ENCODE measurements at places on chromosomes 1 and 21. TPM values are rescaled to one million over a fixed set of nuclear protein-coding genes. Genes with fewer than 3 reads are reported as not detected.

PGD gene
- 64.5 TPM for total RNA-seq

- no peak for DNase-seq
Observed at GRCh38 chr1:214830941-214831340, 227.9 kb downstream of the CENPF start.

- no peak for DNase-seq
Observed at GRCh38 chr21:33027401-33028286, 1.9 kb downstream of the OLIG2 start.

DNA sequence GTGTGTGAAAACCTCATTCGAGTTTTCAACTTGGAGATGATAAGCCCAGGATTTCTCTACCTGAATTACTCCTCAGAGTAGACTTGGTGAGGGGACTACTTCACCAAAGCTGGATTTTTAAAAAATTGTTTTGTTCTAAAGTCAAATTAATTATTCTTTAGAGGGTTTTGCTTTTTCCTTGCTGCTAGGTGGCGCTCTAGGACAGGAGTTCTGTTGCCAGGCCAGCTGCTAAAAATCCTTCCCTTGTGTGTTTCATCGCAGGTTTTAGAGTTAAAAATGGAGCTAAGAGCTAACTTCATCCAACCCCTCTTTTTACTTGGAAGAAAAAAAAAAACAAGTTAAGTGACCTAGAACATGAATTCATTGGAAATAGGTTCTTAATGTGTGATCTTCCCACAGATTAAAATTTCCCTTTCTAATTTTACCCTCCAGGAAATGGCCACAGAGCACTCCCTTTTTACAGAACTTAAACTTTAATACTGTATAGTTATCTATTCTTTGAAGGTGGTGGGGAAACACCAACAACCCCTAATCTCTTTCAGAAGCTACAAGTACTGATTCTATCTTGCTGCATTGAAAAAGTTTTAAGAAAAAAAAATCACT, 36.7 kb upstream of the FAM163A start:
- peak; percentile 59 for DNase-seq

All from dermis microvascular lymphatic vessel endothelial cell (primary cell).